Brain pericyte (primary cell): ENCODE measurements at places on chromosomes 1 and 21.

DNA sequence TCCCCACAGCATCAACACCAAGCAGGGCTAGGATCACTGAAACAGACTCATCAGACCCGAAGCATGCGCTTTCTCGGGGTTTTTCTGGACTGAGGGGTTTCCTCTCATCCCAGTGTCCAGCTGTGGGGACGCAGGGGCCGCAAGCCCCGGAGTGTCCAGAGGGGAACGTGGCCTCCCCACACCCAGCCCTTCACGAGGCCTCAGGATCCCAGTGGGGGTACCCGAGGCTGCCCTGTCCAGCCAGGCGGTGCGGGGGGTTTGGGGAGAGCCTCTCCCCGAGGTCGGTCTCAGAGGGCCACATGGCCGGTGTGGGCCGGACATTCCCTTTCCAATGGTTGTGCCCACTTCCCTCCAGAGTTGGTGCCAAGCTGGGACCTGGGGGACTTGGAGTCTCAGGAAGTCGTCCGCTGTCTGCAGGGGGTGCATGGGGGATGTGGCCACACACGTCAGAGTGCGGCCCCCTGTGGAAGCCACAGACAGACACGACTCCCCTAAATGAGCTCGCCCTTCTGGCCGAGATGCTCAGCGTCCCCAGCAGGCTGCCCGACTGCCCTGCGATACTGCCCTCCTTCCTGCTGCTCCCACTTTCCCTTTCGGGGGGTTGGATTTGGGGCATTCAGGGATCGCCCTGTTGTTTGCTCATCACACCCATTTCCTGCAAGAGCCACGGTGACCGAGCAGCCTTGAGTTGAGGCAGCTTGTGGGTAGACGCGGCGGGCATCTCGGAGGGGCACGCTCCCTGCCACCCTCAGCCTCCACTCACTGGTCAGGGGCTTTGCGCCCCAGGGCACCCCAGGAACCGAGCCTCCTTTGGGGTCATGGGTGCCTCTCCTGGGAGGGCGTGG is 4.1 kb downstream of the COL6A1 start:
- DNase-seq = no peak

DNA sequence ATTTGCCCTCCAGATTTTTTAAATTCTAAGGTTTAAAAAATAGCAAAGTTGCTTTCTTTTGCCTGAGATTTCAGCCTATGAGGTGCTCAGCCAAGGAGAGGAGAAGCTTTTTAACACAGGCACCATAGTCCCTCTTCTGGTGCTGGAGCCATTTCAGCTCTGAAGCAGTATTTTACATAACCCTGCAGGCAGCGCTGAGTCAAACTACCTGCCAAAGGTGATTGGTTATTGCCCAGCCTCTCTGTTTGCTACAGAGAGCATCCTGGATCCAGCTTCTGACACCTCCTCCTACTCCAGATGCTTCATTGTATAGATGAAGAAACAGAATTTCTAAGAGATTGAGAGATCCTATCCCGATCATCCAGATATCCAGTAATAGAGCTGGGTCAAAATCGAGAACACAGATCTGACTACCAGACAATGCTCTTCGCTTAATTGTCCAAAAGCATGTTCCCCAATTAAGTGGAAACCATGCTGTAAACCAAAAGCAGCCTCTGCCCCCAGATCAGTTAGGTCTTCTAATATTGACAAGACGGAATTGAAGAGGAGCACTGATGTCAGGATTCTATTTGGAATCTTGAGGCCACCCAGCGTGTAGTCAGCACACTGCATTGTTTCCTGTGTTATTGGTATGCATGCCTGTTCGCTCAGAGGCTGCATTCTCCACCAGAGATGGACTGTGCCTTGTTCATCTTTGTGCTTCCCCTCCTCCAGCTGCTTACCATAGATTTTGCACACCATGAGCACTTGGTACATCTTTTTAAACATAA is 22.1 kb downstream of the RGS8 start:
- no peak for DNase-seq

- no peak for DNase-seq
Measured at GRCh38 chr1:172449585-172450523, 6.0 kb upstream of the PIGC start.

GRCh38 chr1:161166669-161167548 is 683 bp downstream of the PPOX start:
- DNase-seq = no peak

DNA sequence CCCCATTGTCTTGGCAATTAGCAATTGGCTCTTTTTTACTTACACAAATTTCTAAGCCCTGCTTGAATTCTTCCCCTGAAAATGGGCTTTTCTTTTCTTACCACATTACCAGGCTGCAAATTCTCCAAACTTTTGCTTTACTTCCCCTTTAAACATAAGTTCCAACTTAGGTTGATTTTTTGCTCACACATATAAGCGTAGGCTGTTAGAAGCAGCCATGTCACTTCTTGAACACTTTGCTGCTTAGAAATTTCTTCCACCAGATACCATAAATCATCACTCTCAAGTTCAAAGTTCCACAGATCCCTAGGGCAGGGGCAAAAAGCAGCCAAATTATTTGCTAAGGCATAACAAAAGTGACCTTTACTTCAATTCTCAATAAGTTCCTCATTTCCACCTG is 35.4 kb upstream of the KCNH1 start:
- no peak for DNase-seq

GRCh38 chr1:44660176-44660575 is 14.1 kb downstream of the TMEM53 start:
- DNase-seq = no peak

DNA sequence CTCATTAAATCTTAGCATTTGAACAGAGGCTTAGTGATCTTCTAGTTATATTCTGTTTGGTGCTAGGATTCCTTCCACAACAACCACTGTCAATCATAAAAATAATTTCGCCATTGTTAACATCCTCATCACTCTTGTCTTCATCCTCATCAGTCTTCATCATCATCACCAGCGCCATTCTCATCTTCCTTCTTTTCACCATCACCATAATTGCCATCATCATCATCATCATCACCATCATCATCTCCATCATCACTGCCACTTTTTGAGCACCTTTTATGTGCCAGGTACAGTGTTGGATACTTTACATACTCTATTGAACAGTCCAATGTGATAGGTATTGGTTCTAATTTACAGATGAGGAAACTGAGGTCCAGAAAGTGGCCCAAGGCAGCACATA is 245.7 kb downstream of the PTPRU start:
- DNase-seq = no peak

DNA sequence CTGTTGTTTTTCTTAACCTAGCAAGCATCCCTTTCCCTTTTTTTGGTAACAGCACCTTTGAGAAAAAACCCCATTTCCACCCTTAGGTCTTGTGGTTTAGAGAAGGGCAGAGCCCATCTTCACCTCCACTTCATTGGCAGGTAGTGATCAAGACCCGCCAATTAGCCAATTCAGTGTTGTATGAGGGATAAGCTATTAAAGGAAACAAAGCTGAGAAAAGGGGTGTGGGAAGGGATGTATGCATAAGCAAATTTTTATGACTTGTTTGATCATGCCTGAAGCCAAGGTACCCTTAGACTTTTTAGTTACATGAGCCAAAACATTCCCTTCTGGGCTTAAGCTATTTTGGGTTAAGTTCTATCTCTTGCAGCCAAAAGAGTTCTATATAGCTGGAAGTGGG is 3.6 kb upstream of the ZNF697 start:
- DNase-seq = no peak

DNA sequence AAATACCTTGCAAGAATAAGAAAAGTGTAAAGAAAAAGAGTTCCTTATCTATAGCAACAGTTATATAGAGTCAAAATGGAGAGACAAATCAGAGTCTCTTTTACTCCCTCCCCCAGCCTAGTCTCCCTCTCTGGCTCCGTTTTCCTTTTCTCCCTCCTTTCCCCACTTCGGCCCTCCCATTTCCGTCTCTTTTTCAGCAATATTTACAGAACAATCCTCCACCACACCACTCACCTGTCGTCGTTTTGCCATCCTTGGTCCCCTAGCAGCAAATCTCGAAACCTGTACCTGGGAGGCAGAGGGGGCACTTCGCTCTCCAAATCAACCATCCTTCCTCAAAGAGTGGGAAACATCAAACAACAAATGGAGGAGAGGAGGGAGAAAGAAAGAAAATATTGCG is 259 bp downstream of the KCNT2 start:
- DNase-seq = no peak
